ENCODE measurements at places on chromosomes 3 and 15.

DNA sequence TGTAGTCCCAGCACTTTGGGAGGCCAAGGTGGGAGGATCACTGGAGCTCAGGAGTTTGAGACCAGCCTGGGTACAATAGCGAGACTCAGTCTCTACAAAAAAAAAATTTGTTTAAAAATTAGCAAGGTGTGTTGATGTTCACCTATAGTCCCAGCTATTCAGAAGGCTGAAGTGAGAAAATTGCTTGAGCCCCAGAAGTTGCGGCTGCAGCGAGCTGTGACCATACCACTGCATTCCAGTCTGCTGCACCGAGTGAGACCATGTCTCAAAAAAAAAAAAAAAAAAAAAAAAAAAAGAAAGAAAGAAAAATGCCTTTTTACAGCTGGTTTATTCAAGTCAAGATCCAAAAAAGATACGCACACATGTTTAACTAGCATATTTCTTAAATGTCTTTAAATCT is 17.0 kb upstream of the MUC20 start:
- DNase-seq: no peak

DNA sequence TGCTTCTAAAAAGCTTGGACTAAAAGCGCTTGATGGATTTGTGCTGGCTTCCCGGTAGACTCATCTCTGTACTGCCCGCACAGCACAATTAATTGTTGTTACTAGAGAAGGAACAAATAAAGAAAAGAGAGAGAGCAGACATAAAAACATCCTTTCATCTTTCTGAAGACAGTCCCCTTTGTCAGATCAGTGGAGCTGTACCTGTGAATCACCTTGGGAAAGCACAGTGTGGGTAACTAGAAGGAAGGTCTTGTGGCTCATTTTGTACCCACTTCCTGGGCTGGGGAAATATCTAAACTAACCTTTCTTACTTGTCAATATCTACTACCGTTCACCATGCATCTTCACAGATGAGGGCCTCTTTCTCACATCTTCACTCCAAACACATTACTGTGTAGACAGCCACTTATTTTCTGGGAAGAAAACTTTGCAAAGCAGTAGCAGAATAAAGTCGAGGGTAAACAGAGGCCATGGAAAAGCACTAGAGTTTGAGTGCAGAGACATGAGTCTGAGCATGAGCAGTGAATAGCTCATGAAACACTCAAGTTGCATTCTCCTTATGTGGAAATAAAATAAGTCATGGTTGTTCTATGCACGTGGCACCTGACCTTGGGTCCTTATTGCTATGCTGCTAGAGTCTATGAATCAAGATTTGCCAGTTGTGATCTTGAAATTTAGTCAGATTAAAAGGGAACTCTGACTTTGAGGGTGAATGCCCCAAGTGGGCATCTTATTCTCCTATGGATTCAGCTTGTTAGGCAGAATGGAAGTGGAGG is 169.3 kb downstream of the LPP start:
- DNase-seq: no peak

GRCh38 chr3:32157600-32158264 is 51.3 kb downstream of the GPD1L start:
- DNase-seq: no peak

GRCh38 chr3:132847849-132848625 is 125.8 kb upstream of the NPHP3 start:
- DNase-seq: no peak

- DNase-seq: no peak
These were observed 907 bp upstream of the HERC1 start for GRCh38 chr15:63834500-63835210.

DNA sequence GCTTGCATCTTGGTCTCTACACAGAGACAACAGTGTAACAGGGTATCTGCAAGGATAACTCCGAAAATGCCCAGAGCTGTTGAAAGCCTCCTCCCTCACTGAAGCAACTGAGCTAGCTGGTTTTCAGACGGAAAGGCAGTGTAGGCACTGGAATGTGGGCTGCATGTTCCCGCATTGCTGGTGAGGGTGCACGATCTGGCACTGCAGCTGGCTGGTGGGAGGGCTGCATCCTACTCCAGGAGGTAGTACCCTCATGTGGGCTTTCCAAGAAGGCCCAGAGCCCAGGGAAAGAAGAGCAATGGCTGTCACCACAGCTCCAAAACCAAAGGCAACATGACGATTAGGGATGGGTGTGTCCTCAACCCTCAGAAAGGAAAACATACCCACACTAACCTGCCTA is 28.7 kb upstream of the RPS17 start:
- DNase-seq: no peak

- DNase-seq: no peak
These were observed 743.7 kb upstream of the EPHA6 start for GRCh38 chr3:96070678-96071077.

DNA sequence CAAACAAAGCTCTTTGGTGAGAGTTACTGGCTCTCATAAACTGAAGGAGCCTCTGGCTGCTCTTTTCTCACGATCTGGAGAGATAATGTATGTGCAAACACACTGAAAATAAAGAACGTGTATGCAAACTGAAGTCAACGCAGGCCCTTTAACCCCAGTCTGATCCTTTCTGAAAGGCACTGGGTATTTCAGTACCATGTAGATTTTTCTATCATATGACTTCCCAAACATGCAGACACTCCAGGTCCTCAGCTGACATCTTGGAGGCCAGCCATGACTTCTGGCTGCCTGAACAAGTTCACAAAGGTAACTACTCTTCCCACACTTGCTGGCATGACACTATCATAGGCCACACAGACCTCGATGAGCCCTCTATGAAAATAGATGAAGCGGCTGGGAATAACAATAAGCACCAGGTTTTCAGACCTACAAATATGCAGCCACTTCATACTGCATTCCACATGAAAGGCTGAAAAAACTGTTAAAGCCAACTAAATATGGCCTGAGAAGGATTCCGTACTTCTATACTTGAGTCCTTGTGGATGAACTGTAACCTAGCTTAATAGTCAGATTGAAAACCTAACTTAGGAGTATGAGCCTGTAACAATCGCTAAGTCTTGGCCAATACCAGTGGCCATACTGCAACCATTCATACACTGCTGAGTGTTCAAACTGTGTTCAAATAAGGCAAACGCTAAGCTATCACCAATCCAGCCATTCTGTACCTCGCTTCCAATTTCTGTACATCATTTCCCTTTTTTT is 121.3 kb downstream of the THRB start:
- no peak for DNase-seq

DNA sequence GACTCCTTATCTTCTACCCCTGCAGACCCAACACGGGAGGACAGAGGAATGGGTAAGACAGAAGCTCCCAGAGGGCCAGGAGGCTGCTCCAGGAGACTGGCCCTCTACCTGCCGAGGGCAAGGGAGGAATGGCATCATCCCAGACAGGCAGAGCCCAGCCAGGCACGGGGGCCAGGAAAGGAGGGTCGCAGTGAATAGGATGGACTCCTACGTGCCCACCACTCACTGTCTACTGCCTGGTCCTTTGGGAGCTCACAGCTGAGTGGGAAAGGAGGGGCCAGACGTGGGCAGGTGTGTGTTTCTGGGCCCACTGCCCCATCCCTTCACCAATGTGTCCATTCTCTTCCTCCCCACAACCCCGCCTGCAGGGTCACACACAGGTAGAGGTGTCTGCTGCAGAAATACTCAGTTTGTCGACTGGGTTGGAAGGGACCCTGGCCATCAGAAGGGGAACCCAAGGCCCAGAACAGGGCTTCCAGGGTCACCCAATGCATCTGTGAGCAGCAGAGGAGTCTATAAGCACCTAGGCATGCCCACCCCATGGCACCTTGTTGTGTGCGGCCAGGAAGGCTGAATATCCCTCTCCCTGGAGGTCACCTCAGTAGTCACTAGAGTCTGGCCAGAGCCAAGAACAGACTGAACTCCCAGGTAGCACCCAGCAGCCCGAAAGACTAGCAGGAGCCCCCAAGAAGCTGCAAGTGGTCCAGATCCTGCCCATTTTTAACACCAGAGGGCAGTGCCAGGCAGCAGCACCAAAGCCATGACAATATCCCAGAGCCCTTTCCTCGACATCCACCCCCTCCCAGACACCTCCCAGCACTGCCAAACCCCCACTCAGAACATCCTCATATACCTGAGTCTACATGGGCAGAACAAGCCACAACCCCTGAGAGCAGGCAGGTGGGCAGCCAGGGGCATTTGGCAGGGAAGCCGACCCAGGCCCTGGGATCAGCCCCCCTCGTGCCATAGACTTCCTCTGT is 24.0 kb downstream of the TKT start:
- DNase-seq: no peak

- DNase-seq: no peak
These were observed 219.3 kb downstream of the EBLN2 start for GRCh38 chr3:73280746-73281145.

DNA sequence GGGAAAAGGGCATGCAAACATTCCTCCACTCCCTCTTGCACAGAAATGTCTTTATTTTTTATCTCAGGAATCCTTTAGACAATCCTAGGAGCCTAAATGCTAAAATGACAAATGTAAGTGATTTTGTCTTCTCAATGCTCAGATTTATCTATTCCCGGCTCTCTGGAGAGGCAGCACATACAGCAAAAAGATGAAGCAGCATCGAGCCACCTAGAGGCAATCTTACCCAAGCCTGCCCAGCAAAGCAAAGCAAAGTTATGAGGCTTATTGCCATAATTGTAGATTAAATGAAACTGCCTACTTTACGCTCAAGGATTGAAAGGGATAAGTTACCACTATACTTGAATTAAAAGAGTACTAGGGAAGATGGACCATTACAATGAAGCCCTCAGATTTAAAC is 750.4 kb upstream of the NR2F2 start:
- no peak for DNase-seq

DNA sequence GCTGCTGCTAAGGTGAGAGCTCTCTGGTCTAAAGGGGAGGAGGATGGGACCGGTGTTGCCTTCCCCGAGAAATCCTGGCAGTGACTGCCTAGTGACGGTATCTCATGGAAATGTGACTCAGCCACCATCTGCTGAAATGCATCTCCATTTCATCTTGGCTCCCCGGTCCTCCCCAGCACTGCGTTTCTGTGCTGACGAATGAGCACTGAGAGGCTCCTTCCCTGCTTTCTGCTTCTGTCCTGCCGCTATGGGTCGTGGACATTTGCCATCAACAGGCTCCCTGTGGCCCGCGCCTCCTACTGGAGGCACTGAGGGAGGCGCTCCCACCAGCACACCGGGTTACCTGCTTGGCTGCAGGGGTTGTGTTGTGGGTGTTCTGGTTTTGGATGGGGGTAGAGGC is 13.5 kb upstream of the SEC13 start:
- peak; percentile 31 for DNase-seq

DNA sequence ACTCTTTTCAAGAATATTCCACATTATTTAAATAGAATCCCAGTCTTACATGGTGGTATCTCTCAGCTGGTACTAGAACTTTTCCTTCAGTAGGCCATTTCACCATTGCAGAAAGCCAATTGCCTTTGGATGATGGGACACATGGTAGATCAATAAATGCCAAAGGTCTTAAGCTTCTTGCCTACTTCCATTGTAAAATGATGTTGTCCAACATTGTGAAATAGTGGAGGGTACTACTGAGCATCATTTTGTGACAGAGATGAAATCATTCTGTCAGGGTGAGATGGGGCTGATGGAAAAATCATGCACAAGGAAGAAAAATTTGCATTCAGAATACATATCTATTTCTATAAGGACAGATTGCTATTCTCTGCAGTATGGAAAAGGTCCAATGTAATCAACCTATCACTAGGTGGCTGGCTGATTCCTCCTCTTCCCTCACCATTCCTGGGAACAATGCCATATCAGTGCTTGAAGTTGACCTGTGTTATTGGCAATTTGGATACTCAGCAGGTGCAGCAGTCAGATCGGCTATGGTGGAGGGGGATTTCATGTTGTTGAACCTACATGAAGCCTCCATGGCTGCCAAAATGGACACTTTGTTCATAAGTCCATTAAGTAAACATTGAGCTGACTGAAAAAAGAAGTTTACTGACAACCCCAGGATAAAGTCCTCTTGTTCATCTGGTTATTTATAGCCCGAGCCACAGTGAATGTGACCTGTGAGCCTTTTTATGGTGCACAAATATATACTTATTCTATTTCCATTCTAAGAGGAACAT is 596.9 kb upstream of the ARPP21 start:
- no peak for DNase-seq

GRCh38 chr3:128813097-128813496 is 66.3 kb upstream of the ACAD9 start:
- DNase-seq: no peak

- DNase-seq: peak; percentile 60
These were observed 12.7 kb downstream of the PLXND1 start for GRCh38 chr3:129593595-129594339.

- DNase-seq: no peak
These were observed 38.6 kb downstream of the ACSBG1 start for GRCh38 chr15:78195735-78196201.

DNA sequence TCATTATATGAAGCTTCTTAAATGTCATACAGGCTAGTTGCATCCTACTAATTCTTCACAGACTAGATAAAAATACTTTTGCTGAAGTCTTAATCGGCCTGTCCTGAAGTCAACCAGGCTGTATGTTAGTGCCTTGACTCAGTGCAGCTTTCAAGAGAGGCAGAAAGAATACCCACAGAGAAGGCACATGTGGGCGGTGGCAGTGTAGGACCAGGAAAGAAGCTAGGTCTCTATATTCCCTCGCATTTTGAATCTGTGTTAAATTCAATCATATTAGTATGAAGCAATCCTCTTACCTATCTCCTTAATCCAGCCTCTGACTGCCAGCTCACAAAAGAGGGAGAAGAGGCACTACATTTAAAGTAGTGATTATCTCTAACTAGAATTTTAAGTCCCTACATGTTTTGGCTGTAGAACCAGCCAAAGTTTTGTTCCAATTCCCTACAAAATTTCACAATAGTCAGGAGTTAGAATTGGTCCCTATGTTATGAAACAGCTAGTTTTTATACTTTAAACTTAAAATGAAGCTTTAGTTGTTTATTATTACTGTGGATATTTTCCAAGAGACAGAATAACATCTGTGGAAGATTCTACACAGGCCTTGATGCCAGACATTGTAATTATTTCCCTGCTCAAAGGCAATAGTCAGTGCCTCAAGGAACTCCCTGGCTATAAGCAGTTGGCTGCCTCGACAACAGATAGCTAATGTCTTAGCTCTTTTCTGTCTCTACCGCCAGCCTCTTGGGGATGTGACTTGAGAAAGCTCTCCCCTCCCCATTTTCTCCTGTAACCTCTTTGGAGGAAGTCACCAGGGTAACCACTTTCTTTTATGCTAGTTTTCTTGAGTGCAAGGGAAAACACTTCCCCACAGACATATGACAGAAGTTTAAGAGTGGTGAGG is 31.9 kb downstream of the CRTC3 start:
- DNase-seq: no peak

DNA sequence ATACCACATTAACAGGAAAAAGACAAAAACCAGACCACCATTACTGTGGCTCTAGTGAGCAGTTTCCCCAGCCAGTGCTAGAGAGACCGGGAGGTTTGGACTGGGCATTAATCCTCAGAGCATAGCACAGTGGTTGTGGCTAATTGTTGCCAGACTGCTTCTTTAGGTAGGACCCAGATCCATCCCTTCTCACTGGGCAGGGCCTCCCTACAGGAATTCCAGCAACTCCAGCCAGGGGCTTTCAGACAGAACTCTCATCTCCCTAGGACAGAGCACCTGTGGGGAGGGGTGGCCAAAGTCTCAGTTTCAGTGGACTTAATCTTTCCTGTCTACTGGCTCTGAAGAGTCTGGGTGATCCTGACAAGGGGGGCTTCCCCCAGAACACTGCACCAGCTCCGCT is 759.6 kb downstream of the SQOR start:
- DNase-seq: no peak
